T-helper 17 cell (primary cell): ENCODE measurements at places on chromosomes 5 and 9.

DNA sequence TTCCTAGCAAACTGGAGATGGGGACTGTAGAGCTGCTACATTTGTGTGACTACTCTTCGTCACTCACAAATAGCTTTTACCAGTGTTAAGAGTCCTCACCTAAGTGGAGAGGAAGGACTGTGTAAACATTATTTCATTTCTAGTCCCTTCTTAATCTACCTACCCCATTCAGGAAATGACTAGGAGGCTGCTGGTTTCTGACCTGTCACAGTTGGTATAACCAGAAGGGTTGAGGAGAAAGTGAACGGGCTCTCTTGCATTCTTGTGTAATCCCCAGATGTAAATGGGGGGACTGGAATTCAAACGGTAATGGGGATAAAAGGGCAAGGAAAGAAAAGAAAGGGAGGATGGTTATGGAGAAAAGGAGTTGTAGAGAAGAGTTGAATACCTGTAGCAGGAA is 35.4 kb upstream of the BNIP1 start:
- no peak for DNase-seq

DNA sequence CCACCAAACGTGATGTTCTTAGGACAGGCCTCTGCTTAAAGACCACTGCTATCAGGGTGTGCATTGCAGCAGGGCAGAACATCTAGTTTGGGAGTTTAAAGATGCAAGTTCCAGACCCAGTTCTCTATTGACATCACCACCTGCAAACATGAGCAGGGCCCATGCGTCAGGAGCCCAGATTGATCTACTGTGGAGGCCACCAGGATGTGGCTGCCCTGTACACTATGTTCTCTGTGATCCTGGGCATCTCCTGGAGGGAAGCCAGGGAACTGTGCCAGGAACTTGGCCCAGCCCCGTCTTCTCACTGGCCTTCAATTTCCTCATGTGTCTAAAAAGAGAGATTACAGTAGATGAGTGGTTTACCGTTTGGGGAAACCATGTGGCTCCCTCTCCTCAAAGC is 87.1 kb downstream of the PDE6A start:
- no peak for DNase-seq

GRCh38 chr5:99724732-99725290 is 796.0 kb upstream of the CHD1 start:
- DNase-seq, result no peak

DNA sequence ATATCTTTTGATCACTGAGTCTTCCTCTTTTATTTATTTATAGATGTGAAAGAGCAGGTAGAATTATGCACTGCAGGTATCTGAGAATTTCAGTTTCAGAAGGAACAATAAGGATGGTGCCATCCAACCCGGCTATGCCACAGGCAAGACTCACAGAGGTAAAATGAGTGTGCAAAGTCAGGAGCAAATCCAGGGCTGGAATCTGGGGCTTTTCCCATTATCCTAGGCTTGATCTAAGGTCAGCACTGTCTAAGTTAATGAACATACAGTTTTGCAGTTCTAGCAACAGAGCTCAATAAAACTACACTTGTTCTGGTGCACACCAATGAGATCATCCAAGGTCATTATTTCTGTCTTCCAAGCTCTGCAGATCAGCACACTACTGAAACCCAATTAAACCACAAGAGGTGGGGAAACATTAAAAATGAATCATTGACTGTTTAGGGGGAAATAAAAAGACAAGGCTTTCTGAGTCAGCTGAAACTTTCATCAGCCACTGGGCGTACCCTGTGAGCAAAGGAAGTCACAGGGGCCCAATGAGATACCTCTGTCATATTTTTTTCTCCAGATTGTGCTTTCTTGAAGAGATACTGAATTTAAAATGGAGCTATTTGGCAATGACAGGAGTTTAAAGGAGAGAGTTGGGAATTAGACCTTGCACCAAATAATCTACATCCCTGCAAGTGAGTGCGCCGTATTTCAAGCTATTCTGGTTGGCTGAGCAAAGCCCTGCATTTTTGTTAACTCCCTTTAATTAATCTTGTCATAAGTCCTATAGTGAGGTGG is 662.2 kb upstream of the ZNF608 start:
- DNase-seq, result no peak

DNA sequence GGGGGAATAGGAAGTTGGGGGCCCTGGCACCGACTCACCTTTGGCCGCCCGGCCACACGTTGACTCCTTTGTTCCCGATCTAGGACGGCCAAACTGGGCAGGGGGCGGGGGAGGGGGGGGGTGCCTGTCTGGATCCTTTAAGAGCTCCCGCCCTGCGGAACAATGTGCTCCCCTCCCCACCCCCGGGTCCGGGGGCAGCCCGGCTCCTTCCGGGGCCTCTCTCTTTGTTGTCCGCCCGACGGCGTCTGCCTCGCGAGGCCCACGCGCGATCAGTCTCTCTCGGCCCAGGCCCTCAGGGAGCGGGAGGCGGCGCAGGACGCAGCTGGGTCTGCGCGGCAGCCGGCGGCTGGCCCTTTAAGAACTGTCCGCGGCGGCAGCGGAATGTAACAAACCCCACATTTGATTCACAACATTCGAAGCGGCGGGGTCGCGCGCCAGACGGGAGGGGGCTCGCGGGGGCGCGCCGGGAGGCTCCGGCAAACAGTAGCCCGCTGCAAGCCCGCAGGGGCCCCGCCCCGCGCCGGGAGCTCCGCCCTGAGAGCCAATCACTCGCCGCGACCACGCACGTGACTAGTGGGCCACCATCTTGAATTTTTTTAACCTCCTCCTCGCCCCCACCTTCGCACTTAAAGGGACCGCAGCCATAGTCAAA is at the start of gene RNF44:
Gene RNF44 (minus strand): TSS at position 501 of the 652 bp plus-strand sequence. CDS start 4,930 bp downstream, outside the sequence.
- DNase-seq, result peak; percentile 99

GRCh38 chr9:105318729-105319191 is 74.3 kb downstream of the SLC44A1 start:
- DNase-seq, result no peak

GRCh38 chr5:116516021-116516420 is 58.6 kb downstream of the SEMA6A start:
- no peak for DNase-seq

GRCh38 chr5:148585988-148586387 is 68.3 kb downstream of the HTR4 start:
- DNase-seq, result no peak

DNA sequence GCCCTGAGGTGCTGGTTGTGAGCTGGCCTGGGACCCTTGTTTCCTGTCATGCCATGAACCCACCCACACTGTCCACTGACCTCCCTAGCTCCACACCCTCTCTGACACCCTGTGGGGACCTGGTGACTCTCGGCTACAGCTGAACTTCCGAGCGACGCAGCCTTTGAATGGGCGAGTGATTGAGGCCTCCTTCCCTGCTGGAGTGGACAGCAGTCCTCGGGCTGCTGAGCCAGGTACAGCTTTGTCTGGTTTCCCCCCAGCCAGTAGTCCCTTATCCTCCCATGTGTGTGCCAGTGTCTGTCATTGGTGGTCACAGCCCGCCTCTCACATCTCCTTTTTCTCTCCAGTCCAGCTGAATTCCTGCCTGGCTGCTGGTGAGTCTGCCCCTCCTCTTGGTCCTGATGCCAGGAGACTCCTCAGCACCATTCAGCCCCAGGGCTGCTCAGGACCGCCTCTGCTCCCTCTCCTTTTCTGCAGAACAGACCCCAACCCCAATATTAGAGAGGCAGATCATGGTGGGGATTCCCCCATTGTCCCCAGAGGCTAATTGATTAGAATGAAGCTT is 6.1 kb downstream of the CA9 start:
- DNase-seq, result no peak

DNA sequence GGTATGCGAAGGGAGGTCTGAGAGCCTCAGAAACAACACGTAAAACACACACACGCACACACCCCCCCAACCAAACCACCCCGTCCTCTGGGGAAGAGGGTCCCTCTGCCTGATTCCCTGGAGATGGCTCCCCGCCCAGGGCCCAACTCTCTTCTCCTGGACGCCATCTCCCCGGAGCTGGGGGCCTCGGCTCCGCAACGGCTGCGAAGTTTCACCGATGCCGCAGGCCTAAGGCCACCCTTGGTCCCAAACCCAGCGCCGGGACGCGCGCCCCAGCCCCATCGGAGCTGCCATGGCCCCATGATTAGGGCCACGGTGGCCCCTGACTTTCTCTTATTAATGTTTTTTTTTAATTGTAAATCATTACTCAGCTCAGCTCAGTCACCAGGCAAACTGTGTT is 181.4 kb upstream of the TBCA start:
- no peak for DNase-seq

DNA sequence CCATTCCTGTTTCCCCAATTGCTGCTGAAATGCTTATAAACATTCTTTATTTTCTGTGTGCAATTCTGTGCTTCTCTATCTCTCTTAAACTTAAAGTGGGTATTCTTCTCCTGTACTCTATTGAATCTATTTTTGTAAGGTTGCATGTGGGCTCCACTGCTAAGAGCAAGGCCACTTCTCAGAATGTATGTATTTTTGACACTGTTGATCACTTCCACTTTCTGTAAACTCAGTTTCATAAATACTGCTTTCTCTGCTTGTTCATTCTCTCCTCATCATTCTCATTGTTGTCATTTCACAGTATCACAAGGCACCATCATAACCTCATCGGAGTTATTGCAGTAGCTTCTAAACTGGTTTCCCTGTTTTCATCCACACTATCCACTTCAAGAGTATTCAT is 483.0 kb upstream of the CDH18 start:
- DNase-seq, result no peak

DNA sequence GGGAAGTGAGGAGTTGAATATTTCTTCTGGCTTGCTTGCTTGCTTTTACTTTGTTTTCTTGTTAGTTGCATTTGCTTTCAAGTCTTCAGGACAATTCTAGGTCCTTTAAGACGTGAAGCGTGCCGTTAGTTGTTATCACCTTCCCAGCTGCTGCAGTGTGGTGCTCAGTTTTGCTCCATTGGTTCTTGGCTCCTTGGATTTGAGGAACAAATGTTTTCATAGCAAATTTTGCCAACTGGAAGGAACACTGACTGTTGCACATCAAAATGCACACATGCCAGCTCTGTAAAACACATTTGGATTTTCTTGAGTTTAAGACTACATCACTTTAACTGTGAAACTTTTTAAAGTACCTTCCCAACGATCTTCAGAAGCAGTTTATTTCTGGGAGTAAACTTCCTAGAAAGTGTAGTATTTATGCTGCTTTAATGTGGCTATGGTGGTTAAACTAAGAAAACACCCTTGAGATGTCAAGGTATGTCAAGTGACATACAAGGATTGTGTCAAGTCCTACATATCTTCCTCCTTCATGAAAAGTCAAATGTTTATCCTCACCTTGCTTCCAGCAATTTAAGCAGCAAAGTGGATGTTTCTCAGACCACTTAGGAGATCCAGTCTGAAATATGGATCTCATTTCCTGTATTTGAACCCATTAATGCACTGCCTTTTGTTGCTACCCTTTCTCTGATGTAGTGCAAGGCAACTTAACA is 24.9 kb downstream of the MOCS2 start:
- no peak for DNase-seq

DNA sequence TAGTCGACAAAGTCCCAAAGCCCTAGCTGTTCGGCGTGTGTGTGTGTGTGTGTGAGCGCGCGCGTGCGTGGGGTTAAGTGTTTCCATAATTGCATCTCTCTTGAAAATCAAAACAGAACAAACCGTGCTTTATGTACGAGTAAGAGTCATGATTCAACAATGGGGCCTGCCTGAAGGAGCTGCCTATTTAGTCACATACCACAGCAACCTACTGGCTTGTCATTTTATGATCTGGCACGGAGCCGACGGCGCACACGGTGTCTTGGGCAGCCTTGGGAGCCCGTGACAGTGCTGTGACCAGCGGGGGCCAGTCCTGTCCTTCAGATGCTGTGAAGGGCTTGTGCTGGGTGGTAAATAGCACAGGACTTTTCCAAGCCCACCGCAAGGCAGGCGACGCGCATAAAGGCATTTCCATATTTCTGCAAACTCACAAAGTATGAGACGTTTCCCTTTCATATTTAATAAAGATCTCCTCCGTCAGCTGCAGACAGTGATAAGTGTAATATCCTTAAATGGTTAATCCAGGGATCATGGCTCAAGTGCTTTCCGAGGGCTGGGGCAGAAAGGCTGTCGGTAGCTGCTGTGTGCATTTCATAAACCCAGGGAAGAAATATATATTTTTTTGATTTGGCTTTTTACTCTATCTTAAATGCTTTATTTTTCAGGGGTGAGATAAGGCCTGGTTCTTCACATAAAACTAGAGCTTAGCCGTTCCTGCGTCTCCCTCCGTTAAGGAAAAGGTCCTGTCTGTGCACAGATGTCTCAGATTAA is 270.2 kb upstream of the IRX1 start:
- DNase-seq, result no peak

GRCh38 chr5:37552770-37553719 is 173.9 kb downstream of the WDR70 start:
- DNase-seq, result no peak

GRCh38 chr5:95958310-95959014 is 3.2 kb downstream of the ELL2 start:
- no peak for DNase-seq
